ENCODE measurements at places on chromosomes 4 and X. TPM values are rescaled to one million over a fixed set of nuclear protein-coding genes. Genes with fewer than 3 reads are reported as not detected.

Gene CXCL9
- total RNA-seq: not detected

Gene GAGE2A
- not detected for total RNA-seq

Gene BTC
- total RNA-seq: not detected

Gene TAF7L
- under 0.01 TPM for total RNA-seq

Gene SH3RF1
- 4.8 TPM for total RNA-seq

Gene FAM114A1
- 56.9 TPM for total RNA-seq

Gene AFF2
- 0.22 TPM for total RNA-seq

Gene FGF16
- 0.20 TPM for total RNA-seq

Gene SHISA3
- total RNA-seq: 0.44 TPM

Gene GNRHR
- not detected for total RNA-seq

Gene ARAF
- total RNA-seq: 12.9 TPM

Data from lung microvascular endothelial cell (primary cell).